ENCODE measurements at places on chromosomes 2 and 18.

DNA sequence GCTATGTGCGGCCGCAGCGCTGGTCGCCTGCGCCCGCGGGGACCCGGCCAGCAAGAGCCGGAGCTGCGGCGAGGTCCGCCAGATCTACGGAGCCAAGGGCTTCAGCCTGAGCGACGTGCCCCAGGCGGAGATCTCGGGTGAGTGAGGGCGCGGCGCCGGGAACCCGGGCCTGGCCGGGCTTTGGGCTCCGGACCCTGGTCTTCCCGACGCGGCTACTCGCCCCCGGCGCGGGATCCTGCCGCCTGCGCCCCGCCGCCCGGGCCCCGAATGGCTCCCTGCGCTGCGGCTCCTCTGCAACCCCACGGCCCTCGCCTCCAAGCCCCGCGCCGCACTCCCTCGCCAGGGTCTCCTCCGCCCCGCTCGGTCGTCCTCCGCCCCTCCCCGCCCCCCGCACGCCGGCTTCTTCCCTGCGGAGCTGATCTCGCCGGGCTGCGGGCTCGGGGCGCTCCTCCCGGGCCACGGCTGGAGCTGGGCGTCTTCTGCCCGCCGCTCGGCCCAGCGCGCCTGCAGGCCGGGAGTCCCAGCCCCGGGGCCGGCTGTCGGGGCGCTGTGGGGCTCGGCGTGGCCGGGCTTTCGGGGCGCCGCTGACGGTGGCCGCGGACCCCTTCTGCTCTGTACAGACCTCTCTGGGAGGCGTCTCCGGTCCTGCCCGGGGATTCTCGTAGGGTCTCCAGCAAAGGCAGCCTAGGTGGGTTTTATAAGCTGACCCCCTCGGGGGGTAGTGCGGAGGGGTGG lies 652 bp downstream of the GPC1 start:
- no peak for DNase-seq
- no peaks in the 10 kb centered on the region for H3K36me3 ChIP-seq
- no peak overlapping the region for H3K4me3 ChIP-seq
- no peaks in the 10 kb centered on the region for H3K27me3 ChIP-seq

GRCh38 chr2:235806986-235807750 lies 313.3 kb downstream of the AGAP1 start:
- DNase-seq = no peak
- H3K27ac ChIP-seq = no peak overlapping the region
- H3K36me3 ChIP-seq = no peaks in the 10 kb centered on the region

GRCh38 chr18:50875966-50876536 lies 2.9 kb upstream of the ME2 start:
- no peak for DNase-seq
- H3K27me3 ChIP-seq = no peaks in the 10 kb centered on the region
- peaks cover 9% of the 10 kb centered on the region for H3K4me1 ChIP-seq
- no peak overlapping the region for H3K4me3 ChIP-seq
- no peaks in the 10 kb centered on the region for H3K36me3 ChIP-seq

DNA sequence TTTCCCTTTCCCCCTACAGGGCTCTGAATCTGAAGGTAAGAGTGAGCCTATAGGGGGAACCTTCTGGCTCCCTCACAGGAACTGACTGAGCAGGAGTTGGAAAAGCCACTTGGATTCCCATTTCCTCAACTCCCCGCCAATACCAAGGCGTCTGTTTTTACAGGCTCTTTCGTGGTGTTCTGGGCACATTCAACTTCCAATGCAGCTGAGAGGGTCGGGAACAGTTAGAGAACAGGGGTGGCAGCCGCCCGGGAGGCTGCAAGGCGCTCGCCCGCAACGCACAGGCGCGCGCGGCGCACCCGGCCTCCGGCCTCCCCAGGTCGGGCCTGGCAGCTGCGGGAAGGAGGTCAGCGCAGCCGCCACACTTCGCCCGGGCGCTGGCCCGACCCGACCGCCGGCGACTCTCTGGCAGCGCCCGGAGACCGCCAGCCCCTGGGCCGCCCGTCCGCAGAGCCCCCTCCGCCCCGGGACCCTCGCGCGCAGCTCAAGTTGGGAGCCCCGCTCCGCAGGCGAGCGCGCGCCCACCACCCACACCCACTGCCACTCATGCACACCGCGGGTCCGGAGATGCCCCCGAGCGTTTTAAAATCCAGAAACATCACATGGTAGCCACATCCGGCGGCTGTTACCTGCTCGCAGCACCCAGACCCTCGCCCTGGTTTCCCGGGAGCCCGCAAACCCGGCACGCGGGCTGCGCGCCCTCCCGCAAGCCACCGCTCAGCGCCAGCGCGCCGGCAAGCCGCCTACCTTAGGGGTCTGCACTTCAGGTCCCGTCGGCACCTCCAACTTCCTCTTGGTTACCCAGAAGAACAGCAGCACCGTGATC lies 816 bp downstream of the GALNT14 start:
- no peak for DNase-seq
- H3K27me3 ChIP-seq = no peaks in the 10 kb centered on the region
- no peak overlapping the region for H3K27ac ChIP-seq
- H3K4me3 ChIP-seq = peak overlapping the region; percentile 78
- peaks cover 2% of the 10 kb centered on the region for H3K4me1 ChIP-seq

DNA sequence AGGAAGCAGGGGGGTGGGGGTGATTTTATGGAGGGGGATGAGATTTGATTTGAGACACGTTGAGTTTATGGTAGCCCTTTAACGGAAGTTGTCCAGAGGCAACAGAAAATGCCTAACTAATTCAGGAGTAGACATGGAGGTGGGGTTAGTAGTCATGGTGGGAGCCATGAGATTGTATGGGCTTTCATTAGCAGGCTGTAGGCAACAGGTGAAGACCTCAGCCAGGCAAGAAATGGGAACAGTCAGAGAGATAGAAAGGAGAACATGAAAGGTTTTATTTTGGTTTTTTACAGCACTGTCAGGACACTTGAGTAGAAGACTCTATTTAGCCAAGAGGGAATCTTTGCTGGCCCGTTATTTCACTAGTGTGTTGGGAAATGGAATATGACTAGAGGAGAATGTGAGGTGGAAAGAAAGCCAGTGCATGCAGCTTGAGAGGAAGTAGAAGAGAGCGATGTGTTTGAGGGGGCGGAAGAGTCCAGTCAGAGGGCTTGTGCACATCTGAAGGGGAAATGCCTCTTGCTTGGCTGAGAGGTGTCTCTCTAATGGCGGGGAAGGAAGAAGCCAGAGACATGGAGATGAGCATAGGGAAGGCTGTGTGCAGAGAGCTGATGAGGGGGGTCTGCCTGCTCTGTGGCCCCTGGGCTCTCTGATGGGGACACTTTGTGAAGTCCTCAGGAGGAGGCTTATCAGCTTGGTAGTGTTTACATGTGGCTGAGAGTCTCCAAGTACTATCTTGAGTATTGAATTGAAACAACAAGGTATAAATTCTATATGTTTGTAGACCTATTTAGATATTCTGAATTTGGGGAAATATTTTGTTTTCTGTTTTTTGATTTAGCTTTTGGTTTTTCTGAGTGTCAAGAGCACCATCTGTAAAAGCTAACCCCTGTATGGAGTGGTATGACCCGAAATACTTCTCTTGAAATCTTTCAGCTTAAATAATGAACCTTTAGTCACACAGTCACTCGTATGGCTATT lies 66.9 kb upstream of the ITM2C start:
- H3K4me3 ChIP-seq = no peak overlapping the region
- H3K27ac ChIP-seq = peak overlapping the region; percentile 2
- no peak for DNase-seq
- H3K27me3 ChIP-seq = no peaks in the 10 kb centered on the region
- peaks cover 32% of the 10 kb centered on the region for H3K36me3 ChIP-seq

DNA sequence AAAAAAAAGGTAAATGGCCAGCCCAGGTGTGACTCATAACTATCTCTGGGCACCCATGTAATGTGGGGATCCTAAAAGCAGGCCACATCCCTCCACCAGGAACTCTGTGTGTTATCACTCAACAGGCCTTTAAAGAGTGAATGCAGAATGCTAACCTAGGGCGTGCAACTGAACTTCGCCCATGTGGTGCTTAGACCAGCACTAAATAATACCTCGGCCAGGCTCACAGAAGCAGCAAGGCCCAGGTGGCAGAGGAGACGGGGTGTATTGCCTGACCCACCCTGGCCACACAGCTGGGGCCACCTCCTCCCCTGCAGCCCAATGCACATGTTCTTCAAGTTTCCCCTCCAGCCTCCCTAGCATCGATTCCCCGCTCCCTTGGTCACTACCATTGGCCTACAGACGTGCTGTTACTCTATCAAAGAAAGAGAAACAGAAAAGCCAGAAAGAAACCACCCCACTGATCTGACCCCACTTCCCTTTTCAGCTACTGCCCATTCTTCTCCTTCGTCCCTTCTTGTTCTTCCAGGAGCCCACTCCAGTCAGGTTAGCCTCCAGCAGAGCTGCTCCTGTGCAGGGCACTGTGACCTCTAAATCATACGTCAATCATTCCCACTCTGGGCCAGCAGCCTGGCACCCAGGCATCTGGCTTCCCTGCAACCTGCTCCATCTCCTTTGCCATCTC lies 22.0 kb downstream of the FAM178B start:
- H3K27ac ChIP-seq = peak overlapping the region; percentile 28
- no peak for DNase-seq
- H3K36me3 ChIP-seq = no peaks in the 10 kb centered on the region

- H3K27ac ChIP-seq = no peak overlapping the region
- H3K4me1 ChIP-seq = no peaks in the 10 kb centered on the region
- no peaks in the 10 kb centered on the region for H3K27me3 ChIP-seq
- no peaks in the 10 kb centered on the region for H3K36me3 ChIP-seq
- DNase-seq = no peak
- H3K4me3 ChIP-seq = no peak overlapping the region
Observed at GRCh38 chr18:38301621-38302020, 736.0 kb upstream of the CELF4 start.

DNA sequence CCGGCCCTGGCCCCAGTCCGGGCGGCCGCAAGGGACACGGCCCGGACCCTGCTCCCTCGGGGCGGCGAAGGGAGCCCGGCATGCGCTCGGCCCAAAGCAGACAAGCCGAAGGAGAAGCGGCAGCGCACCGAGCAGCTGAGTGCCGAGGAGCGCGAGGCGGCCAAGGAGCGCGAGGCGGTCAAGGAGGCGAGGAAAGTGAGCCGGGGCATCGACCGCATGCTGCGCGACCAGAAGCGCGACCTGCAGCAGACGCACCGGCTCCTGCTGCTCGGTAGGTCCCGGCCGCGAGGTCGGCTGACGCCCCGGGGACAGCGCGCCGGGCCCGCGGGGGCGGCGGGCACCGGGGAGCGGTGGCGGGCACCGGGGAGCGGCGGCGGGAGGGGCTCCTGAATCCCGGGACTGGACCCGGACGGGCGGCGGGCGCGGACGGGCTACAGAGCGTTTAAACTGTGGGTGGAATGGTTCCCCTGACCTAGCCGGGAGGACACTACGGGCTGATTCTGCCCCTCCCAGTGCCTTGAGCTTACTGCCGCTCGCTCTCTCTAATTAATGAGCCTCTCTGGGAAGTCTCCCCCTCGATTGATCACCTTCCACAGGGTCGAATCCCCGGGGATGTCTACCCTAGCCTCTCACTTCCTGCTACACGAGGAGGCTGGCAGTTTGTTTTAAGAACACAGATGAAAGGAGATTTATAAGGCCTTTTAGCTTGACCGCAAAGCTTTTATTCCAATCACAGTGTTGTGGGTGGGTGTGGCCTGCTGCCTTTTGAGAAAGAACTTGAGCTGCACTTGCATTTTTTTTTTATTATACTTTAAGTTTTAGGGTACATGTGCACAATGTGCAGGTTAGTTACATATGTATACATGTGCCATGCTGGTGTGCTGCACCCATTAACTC lies 853 bp downstream of the GNAL start:
- H3K4me3 ChIP-seq = peak overlapping the region; percentile 35
- H3K27me3 ChIP-seq = peaks cover 40% of the 10 kb centered on the region
- H3K4me1 ChIP-seq = peaks cover 11% of the 10 kb centered on the region
- no peaks in the 10 kb centered on the region for H3K36me3 ChIP-seq
- no peak overlapping the region for H3K27ac ChIP-seq

DNA sequence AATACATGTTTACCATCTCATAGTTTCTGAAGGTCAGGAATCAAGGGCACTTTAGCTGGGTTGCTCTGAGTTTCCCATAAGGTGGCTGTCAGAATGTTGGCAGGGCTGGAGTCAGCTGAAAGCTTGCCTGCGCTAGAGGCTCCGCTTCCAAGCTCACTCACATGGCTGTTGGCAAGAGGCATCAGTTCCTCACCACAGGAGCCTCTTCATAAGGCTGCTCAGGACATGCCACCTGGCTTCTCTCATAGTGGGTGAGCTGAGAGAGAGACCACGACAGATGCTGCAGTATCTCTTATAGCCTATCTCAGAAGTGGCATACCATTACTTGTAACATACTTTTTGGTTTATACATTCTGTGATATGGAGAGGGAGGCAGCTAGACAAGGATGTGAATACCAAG lies 7.2 kb downstream of the HADHB start:
- H3K36me3 ChIP-seq = no peaks in the 10 kb centered on the region
- H3K4me3 ChIP-seq = no peak overlapping the region
- H3K27ac ChIP-seq = no peak overlapping the region
- H3K4me1 ChIP-seq = peaks cover 1% of the 10 kb centered on the region
- H3K27me3 ChIP-seq = no peaks in the 10 kb centered on the region
- no peak for DNase-seq

- H3K36me3 ChIP-seq = no peaks in the 10 kb centered on the region
- H3K27me3 ChIP-seq = no peaks in the 10 kb centered on the region
- H3K4me1 ChIP-seq = no peaks in the 10 kb centered on the region
- no peak overlapping the region for H3K27ac ChIP-seq
Observed at GRCh38 chr2:191869781-191870180, 22.9 kb upstream of the CAVIN2 start.

GRCh38 chr2:232960862-232961261 lies 52.2 kb downstream of the NGEF start:
- no peaks in the 10 kb centered on the region for H3K4me1 ChIP-seq
- H3K27ac ChIP-seq = no peak overlapping the region
- H3K27me3 ChIP-seq = peaks cover 19% of the 10 kb centered on the region
- DNase-seq = no peak
- no peak overlapping the region for H3K4me3 ChIP-seq

- H3K27ac ChIP-seq = no peak overlapping the region
- H3K36me3 ChIP-seq = no peaks in the 10 kb centered on the region
- no peaks in the 10 kb centered on the region for H3K4me1 ChIP-seq
- H3K4me3 ChIP-seq = no peak overlapping the region
- no peaks in the 10 kb centered on the region for H3K27me3 ChIP-seq
Observed at GRCh38 chr18:37218022-37218590, 347.5 kb downstream of the CELF4 start.

GRCh38 chr18:24019641-24020331 lies 5.2 kb downstream of the TTC39C start:
- no peaks in the 10 kb centered on the region for H3K36me3 ChIP-seq
- peak overlapping the region; percentile 74 for H3K27ac ChIP-seq
- no peak overlapping the region for H3K4me3 ChIP-seq

GRCh38 chr2:230946429-230947234 lies 21.6 kb upstream of the GPR55 start:
- H3K27ac ChIP-seq = no peak overlapping the region
- no peak overlapping the region for H3K4me3 ChIP-seq
- no peaks in the 10 kb centered on the region for H3K4me1 ChIP-seq
- DNase-seq = no peak
- H3K36me3 ChIP-seq = no peaks in the 10 kb centered on the region

- no peak overlapping the region for H3K4me3 ChIP-seq
- no peak for DNase-seq
Observed at GRCh38 chr2:60966507-60967405, 50.8 kb upstream of the PEX13 start.

- H3K4me3 ChIP-seq = no peak overlapping the region
- no peak overlapping the region for H3K27ac ChIP-seq
- no peak for DNase-seq
- no peaks in the 10 kb centered on the region for H3K36me3 ChIP-seq
- no peaks in the 10 kb centered on the region for H3K27me3 ChIP-seq
Observed at GRCh38 chr2:148459377-148459778, 185.2 kb upstream of the EPC2 start.

Data from T-cell (primary cell).